ENCODE measurements at places on chromosomes 5 and 9.

DNA sequence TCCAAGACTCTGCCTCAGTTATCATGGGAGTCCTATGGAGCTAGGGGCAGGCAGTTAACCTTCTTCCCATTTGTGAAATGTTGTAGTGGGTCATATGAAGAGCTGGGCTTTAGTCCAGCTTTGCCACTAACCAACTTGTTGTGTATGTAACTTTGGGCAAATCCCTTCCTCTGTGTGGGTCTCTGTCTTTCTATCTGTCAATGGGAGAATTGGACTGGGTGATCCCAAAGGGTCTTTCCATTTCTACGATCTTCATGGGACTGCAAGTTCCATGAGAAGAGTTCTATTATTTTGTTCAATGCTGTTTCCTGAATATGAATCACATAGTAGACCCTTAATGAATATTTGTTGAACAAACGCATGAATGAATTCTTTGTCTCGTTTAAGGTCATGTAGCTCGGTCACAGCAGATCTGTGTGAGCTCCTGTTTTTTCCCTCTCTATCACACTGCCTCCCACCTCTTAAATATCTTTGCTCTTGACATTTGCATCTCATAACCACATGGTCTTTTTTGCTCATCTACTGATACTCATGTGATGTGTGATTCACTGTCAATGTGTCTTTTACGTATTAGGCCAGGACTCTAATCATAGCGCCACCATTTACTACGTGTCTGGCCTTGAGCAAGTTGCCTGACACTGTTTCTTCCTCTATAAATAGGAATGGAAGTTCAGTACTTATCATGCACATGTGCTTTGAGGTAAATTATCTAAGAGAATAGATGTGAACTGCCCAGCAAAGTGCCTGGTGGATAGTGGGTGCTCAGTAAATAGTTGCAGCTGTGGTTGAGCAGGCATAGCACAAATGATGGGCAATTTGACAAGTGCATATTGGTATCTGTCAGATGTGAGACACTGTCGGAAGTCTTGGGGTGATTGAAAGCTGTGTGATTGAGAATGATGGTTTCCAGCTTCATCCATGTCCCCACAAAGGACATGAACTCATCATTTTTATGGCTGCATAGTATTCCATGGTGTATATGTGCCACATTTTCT lies 37.4 kb downstream of the PTTG1 start:
- no peak for DNase-seq

- peak; percentile 16 for DNase-seq
Measured at GRCh38 chr5:136028782-136029742, at the start of gene TGFBI. Gene TGFBI, plus strand, starts transcription at chr5:136028988. Its CDS starts 68 bp downstream, at chr5:136029056.

DNA sequence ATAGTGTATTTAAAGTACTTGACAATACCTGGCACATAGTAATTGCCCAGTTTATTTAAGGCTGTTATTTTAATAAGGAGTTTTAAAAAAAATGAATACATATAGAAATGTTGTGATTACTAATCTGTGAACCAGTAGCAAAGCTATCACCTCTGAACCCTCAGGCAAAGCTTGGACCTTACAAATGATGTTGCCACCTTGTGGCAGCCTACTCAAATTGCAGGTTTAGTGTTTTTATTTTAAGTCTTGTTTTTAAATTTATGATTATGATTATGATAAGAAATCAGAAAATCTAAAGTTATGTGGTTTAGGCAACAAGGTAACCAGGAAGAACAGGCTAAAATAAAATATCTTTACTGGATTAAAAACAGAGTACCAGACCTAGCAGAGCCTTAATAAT lies 35.8 kb downstream of the PPARGC1B start:
- DNase-seq, result no peak

DNA sequence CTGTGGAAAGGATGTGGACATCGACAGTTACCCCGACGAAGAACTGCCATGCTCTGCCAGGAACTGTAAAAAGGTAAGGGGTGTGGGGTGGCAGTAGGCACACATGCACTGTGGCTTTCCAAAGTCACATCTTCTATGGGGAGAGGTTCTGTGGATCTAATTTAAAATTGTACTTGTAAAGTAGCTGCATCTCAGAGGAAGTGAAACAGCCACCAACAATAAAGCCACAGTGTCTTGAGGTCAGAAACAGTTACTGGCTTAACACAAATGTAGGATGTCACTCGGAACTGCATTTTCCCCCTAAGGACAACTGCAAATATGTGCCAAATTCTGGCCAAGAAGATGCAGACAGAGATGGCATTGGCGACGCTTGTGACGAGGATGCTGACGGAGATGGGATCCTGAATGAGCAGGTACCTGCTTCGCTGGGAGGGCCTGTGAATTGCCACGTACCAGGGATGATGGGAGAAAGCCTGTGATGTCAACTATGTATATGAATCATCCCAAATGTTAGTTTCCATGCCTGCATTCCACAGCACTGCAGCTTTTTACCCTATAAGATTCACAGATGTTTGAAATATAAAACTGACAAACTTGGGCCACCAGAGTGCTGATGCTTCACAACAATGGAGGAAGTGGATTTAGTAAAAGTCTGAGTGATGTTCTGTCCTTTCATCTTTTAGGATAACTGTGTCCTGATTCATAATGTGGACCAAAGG lies 35.3 kb downstream of the THBS4 start:
- DNase-seq, result no peak

DNA sequence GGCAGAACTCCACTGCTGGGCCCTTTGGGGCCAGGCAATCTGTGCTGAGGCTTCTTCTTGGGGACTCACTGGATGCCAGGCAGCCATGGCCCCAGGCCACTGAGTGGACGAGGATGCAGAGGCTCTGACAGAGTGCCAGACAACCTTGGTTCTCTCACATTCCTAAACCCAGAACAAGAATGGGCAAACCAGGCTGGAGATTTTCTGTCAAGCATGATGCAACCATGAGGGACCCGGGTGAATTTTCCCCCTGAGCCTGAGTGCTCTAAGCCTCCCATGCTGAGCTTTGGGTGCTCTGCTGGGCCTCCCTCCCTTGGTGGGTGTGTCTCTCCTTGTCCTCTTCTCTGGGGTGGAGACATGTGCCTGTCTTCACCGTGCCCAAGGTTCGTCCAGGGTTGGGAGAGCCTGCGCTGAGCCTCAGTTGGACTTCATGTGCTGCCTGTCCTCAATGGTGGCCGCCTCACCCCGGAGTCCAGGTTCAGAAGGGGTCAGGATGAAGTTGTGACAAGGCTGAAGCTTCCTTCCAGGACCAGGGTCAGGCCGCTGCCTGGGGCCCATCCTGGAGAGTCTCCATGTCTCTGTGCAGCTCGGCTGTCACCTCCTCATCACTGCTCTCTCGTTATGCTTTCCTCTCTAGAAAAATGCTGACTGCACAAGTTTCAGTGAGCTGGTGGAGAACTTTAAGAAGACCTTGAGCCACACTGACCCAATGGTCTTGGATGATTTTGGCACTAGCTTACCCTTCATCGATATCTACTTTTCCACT lies 24.1 kb downstream of the PITX1 start:
- DNase-seq, result no peak

- DNase-seq, result peak; percentile 60
Measured at GRCh38 chr9:106892632-106893031, 29.7 kb downstream of the ZNF462 start.

DNA sequence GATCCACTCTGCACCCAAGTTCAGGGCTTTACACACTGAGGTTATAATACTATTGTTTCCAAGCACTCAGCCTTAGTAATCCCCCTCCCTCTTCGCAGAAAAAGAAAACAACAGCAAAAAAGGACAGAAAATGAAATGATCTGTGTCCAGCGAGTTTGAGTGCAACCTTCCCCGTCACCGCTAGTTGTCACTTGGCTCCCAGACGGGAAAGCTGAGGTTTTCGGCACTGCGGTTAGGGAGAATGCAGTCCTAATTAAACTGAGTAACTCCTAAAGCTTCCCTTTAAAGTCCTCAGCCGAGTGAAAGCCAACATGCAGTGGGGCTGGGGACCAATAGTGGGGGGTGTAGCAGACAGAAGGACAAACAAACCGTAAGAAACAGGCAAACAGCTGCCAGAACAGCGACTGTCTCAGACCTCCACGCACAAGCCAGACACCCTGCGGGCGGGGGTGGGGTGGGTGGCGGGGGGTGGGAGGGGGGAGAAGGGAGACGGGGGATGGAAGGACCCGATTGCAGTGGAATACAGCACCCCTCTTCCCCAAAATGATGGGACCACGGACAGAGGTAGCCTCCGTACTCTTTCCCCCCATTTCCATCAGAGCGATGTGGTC lies 680 bp downstream of the GLRA1 start:
- DNase-seq, result peak; percentile 31
